Stimulated activated CD4-positive, alpha-beta T cell treated with anti-CD3 and anti-CD28 coated beads, Interleukin-1b, Interleukin-23, amount 100 ng/mL, for 48 hours (primary cell): ENCODE measurements at places on chromosomes 11 and 22.

DNA sequence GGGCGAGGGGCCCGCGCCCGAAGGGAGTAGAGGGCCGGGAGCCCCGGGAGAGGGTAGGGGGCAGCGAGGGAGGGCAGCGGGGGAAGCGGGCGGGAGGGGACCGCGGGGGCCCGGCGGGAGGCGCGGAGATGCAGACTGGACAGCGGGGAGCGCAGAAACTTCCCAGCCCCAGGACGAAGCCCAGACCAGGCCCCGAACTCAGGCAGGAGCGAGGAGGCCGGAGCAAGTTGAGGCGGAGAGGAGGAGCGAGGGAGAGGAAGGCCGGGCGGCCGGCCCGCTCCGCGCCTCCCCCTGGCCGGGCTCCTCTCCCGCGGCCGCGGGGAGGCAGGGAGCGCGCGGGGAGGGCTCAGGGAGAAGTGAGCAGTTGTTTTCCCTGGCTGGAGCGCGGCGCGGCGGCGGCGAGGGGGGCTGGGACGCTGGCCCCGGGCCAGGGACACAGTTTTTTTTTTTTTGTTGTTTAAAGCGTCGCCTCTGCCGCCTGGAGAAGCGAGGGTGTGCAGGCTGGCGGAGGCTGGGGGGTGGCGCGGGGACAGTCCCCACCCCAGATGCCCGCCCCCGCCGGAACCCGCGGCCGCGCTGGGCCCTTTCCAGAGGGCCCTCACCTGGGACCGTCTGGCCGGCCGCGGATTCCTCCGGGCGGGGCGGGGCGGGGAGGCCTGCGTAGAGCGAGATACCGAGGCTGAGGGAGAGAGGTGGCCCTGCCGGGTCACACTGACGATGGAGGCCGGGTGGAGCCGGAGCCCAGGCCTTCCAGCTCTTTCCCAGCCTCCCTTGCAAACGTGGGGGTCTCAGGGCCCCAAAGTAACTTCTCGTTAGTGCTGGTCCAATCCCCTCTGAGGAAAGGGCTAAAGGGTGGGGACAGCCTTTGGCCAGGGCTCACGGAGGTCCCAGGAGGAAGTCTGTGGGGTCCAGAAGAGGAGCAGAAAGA is at the start of gene LTBP3:
LTBP3 (minus strand) TSS at position 358 of the 928 bp plus-strand sequence. CDS start 400 bp downstream, outside the sequence.
- no peak for DNase-seq

GRCh38 chr11:70503468-70504221 is 105.3 kb downstream of the CTTN start:
- DNase-seq: no peak

DNA sequence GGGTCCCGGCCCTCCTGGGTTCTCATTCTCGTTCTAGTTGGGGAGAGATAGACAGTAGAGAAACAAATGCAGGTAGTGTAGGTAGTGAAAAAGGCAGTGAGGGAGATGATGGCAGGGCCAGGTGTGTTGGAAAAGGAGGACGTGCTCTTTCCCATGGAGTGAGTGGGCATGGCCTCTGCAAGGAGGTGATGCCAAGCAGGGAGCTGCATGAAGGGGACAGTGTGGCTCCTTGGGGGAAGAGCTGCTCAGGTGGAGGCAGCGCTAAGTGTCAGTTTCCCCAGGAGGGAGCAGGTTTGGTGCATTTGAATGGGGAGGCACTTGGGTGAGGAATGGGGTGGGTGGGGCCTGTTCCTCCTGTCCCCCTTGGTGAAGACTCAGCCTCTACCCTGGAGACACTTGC is 22.2 kb downstream of the MCM5 start:
- no peak for DNase-seq

- no peak for DNase-seq
Observed at GRCh38 chr11:68191661-68192579, 21.2 kb downstream of the KMT5B start.

- no peak for DNase-seq
Observed at GRCh38 chr11:132455044-132455443, 1077.3 kb downstream of the OPCML start.

DNA sequence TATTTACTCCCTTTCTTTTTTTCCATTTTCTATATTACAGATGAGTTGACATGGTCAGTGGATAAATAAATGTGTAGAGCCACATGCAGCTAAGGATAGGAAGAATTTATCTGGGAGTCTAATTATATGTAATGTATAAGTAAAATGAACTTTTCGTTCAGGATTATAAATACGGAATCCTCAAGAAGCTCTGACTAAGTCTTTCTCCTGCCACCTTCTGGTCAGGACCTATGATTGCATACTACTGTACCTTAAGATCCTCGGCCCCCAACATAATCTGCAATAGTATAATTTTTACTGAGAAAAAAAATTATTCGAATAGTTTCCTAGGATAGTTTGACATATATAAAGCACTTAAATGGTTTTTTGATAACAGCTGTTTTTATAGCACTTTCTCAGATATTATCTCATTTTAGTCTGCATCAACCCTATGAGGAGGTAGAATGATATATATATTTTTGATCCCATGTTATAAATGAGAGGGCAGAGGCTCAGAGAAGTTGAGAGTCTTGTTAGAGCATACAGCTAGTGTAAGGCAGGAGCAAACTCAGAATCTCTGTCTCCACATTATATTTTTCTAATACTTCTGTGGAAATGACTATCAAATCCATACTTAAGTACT is 36.1 kb downstream of the CCDC90B start:
- DNase-seq: no peak

DNA sequence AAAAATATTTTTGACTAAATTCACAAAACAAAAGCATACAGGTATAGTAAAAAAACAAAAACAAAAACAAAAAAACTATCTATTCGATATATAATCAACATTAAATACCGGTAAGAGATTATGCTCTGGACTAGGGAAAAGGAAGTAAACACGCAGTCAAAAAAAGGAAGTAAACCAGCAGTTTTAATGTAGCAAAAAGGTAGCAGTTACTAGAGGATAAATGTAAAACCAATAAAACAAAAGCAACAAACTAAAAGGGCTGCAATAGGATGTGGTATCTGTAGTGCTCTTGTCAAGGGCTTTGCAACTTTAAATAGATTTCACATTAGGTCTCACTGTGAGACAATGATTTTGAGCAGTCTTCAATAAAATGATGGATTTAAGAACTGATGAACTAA is 2.4 kb downstream of the TRIM22 start:
- no peak for DNase-seq

- DNase-seq: no peak
Observed at GRCh38 chr11:126930091-126930841, 70.3 kb downstream of the KIRREL3 start.

DNA sequence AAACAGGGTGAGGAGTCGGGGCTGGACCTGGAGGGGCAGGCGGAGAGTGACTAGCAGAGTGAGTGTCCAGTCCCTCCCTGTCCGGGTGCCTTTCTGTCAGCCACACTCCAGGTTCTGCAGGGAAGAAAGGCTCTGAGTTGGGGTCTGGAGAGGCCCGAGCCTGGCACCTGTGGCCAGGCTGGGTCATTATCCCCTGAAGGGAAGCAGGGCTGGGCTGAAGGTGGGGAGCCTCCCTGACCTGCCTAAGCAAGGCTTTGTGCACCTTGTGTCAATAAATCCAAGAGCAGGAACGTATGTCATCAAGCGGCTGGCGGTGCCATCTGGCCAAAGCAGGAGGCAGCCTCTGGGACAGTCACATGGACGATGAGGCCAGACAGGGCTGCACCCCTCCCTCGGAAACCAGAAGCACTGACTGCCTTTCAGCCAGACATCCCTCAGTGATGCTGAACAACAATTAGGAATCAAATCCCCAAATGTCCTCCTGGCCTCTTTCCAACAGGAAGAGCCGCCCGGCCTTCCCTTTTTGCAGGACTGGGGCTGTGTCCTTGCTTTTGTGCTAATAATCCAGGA is 73.9 kb upstream of the FGF3 start:
- no peak for DNase-seq

GRCh38 chr22:32824531-32825312 is 23.2 kb downstream of the TIMP3 start:
- no peak for DNase-seq

DNA sequence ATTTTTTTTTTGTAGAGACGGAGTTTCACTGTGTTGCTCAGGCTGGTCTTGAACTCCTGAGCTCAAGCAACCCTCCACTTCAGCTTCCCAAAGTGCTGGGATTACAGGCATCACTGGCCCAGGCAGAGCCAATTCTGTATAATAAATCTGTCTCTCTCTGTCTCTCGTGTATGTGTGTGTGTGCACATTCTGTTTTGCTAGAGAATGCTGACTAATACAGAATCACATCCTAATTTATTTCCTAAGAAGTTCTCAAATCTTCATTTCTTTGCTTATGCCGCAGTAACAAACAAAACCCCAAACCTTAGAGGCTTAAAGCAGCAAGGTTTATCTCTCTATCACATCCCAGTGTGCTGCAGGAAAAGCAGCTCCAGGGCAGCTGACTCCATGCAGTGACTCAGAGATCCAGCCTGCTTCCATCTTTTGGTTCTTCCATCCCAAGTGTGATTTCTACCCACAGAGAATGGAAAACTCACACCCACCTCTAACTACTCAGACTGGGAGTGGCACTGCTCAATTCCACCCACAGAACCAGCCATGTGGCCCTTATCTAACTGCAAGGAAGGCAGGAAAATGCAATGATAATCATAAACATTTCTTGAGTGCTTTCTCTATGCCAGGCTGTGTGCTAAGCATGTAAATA is 35.1 kb upstream of the LRRC10B start:
- DNase-seq: no peak

GRCh38 chr11:2673871-2674471 is 25.8 kb downstream of the KCNQ1OT1 start:
- no peak for DNase-seq

- DNase-seq: peak; percentile 50
Observed at GRCh38 chr11:114075891-114076441, 16.5 kb downstream of the ZBTB16 start.

GRCh38 chr11:13691286-13691899 is 22.9 kb downstream of the FAR1 start:
- no peak for DNase-seq

DNA sequence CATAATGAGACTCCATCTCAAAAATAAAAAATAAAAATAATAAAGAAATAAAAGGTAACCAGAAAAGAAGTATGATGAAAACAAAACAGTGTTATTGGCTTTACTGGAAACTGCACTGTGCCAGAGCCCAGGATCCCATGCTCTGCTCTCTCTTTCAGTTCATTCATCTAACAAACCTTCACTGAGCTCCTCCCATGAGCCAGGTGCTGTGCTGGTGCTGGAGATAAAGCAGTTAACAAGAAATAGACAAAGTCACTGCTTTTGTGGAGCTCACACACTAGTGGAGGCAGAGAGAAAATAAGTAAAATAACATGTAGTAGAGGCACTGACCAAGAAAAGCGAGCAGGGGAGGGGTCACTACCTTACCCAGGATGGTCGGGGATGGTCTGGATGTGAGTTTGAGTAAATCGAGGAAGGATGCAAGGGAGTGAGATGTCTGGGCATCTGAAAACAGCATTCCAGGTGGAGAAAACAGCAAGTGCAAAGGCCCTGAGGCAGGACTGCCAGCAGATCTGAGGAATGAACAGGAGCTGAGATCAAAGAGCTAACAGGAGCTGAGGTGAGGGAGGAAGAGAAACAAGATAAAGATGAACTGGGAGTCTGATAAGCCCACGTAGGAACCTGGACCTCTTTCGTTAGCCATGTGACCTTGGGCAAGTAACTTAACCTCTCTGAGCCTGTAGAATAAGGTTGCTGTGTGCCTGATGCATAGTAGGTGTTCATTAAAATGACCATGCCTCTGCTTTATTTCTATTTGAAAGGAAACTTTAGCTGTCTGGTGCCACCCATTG is 31.3 kb upstream of the CD82 start:
- no peak for DNase-seq

DNA sequence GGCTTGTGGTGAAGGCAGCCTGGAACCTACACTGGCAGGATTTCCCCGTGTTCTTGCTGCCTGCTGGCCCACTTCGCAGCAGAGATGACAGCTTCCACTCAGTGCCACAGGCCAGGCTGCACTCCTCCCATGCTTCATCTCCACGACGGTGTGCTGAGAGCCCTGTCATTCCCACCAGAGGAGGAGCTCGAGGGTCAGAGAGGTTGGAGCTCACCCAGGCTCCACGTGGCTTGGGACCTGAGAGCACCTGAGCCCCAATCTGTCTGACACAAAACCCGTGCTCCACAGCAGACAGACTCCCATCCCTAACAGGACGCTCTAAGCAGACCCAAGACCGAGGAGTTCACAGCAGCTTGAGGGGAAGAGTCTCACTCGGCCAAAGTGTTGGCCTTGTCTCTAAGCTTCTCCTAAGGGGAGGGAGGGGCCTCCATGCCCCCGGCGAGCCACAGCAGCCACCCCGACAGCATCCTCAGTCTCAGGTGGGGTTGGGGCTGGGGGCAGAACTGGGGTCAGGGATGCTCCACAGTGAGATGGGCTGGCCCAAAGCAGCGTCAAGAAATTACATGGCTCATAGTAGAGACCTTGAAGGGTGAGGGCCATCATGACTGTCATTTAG is 10.7 kb downstream of the LRFN4 start:
- DNase-seq: no peak

- no peak for DNase-seq
Observed at GRCh38 chr11:97118614-97119200, 728.9 kb downstream of the JRKL start.

- no peak for DNase-seq
Observed at GRCh38 chr22:32958001-32958400, 100.2 kb downstream of the SYN3 start.
